Mesenchymal stem cell (in vitro differentiated cells and primary cell): ENCODE measurements at places on chromosomes 11 and 22.

- H3K4me3 ChIP-seq, result no peak overlapping the region
- no peak overlapping the region for H3K27ac ChIP-seq
- H3K27me3 ChIP-seq, result no peaks in the 10 kb centered on the region
Observed at GRCh38 chr11:48091426-48092102, 111.2 kb downstream of the PTPRJ start.

GRCh38 chr11:77203901-77204753 is 76.1 kb downstream of the MYO7A start:
- H3K36me3 ChIP-seq, result no peaks in the 10 kb centered on the region
- no peak overlapping the region for H3K27ac ChIP-seq
- H3K4me1 ChIP-seq, result peaks cover 1% of the 10 kb centered on the region
- peaks cover 11% of the 10 kb centered on the region for H3K27me3 ChIP-seq
- no peak overlapping the region for H3K4me3 ChIP-seq

DNA sequence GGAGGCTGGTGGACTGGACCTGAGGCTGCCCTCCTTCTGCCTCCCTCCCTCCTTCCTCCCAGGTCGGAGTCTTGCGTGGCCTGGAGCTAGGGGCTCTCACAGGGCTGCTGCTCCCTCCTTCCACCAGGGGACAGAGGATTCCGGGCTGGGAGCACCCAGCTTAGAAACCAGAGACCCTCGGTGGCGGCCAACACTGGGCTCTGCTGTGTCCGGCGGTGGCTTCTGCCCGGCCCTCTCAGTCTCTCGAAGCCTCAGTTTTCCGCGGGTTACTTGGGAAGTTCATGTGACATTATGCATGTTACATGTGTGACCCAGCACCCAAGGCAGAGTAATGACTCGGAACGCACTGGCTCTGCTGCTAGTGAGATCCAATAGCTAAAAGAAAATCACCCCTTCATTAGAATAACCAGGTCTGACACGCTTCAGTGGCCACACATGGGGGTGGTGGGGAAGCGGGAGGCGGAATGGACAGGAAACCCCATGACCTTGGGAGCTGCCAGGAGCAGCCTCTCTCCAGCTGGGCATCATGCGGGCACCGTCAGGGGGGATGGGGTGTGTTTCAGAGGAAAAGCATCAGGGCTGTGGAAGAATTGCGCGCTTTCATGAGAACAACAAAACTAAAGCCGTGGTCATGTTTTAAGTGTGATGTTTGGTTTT is 5.9 kb upstream of the MRGPRG start:
- H3K36me3 ChIP-seq, result no peaks in the 10 kb centered on the region
- peaks cover 28% of the 10 kb centered on the region for H3K4me1 ChIP-seq
- peak overlapping the region; percentile 64 for H3K27ac ChIP-seq
- no peak for DNase-seq
- no peak overlapping the region for H3K4me3 ChIP-seq
- peaks cover 25% of the 10 kb centered on the region for H3K27me3 ChIP-seq

GRCh38 chr11:95790933-95791708 is 823 bp downstream of the CEP57 start:
- DNase-seq, result peak; percentile 70
- H3K4me1 ChIP-seq, result peaks cover 2% of the 10 kb centered on the region
- peak overlapping the region; percentile 90 for H3K27ac ChIP-seq
- H3K36me3 ChIP-seq, result peaks cover 3% of the 10 kb centered on the region

DNA sequence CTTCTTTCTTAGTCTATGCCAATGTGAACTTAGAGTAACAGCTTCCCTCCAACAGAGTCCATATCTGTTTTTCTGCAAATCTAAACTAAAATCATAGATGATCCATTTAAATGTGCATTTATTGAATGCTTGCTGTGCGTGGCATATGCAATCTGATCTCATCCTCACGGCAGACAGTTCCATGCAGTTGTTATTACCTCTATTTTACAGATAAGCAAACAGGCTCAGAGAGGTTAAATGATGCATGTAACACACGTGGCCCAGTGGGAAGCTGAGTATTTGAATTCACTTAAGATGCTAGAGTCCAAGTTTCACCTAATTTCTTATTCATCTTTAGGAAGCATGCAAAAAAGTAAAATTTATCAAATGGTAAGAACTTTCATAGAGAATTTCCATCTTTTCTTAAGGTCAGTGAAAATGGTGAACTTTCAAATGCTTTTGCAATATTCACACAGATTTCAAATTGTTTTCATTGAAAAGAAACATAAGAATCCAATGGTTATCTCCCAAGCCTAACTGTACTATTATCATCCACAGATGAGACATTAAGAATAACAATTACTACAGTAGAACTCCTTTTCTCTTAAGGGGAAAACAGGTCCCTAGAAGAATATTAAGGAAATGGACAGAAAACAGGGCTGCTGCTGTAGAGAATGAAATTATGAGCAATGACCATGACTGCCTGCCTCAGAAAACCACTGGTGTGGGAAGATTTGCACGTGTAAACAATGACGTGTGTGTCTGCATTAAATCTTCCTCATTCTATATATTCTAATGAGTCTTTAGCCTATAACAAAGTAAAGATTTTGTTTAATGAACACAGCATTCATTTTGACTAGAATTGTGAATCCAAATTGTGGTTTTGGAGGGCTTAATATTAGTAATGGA is 1171.3 kb downstream of the LRRC4C start:
- H3K36me3 ChIP-seq, result no peaks in the 10 kb centered on the region
- H3K4me3 ChIP-seq, result no peak overlapping the region
- peaks cover 3% of the 10 kb centered on the region for H3K4me1 ChIP-seq
- H3K27me3 ChIP-seq, result peaks cover 18% of the 10 kb centered on the region
- peak; percentile 61 for DNase-seq

DNA sequence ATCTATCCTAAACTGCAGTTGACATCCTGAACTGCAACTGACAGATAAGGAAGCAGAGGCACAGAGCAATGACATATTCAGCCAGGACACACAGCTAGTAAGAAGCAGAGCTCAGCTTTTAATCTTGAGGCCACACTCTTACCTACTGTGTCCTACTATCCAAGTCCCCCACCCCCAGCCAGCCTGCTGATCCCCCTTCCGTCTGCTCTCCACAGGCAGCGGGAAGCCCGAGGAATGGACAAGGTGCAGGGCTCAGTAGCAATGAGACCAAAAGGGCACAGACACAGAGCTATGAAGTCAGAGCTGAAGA is 4.3 kb downstream of the POLR3H start:
- no peak overlapping the region for H3K27ac ChIP-seq
- DNase-seq, result no peak
- peaks cover 21% of the 10 kb centered on the region for H3K36me3 ChIP-seq
- no peak overlapping the region for H3K4me3 ChIP-seq
- H3K27me3 ChIP-seq, result no peaks in the 10 kb centered on the region

DNA sequence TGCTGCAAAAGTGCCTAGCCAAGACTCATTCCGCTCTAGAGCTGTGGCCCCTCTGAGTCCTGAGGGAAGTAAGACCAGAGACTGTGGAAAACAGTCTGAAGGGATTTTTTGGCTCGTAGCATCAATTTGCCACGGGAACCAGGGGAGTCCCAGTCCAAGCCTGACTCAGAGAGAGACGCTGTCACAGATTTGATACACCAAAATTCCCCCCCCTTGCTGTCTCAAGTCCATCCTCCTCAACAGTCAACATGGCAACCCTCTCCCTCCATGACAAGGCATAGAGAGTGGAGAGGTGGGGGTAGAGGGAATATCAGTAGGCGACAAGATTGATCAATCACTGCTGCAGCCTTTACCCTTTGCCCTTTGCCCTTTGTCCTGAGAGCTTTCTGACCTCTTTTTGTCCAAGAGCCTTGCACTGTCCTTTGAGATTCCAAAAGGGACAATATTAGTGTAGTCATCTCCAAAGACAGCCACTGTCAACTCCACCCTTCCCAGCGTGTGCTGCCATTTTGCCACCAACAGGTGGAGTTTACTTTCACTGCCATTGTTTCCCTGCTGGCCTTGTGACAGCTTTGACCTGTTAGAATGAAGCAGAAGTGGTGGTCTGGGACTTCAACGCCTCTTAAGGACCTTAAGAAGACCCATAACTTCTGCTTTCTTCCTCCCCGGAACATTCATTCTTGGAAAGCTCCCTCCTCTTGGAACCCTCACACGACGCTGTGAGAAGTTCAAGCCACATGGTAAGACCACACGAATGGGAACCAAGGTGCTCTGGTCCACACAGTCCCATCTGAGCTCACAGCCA is 7.3 kb downstream of the SLC15A3 start:
- peaks cover 4% of the 10 kb centered on the region for H3K4me1 ChIP-seq
- no peak overlapping the region for H3K27ac ChIP-seq
- H3K36me3 ChIP-seq, result peaks cover 27% of the 10 kb centered on the region
- H3K27me3 ChIP-seq, result no peaks in the 10 kb centered on the region
- H3K4me3 ChIP-seq, result no peak overlapping the region

DNA sequence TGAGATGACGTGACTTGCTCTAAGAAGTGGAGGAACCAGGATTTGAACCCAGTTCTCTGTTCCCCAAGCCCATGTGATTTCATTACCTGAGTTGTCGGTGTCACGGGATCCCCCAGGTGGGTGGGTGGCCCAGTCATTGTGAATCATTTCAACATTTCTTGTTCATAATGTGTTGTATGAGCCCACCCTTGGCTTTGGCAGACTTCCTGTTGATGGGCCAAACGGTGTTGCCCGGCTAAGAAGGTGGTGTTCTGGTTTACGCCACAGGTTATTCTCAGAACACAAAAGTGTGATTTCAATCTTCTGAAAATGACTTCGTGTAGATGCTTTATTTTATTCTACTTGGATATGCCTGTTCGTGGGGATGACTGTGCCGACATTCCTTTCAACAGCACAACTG is 21.6 kb upstream of the ST14 start:
- H3K4me3 ChIP-seq, result no peak overlapping the region
- no peaks in the 10 kb centered on the region for H3K27me3 ChIP-seq
- H3K36me3 ChIP-seq, result peaks cover 95% of the 10 kb centered on the region
- DNase-seq, result no peak

GRCh38 chr11:2779981-2780849 is 80.4 kb upstream of the KCNQ1OT1 start:
- no peaks in the 10 kb centered on the region for H3K36me3 ChIP-seq
- DNase-seq, result no peak
- no peak overlapping the region for H3K4me3 ChIP-seq
- H3K27me3 ChIP-seq, result peaks cover 10% of the 10 kb centered on the region
- no peak overlapping the region for H3K27ac ChIP-seq
